H7 (cell line): ENCODE measurements at places on chromosomes 2 and 18. TPM values are rescaled to one million over a fixed set of nuclear protein-coding genes. Genes with fewer than 3 reads are reported as not detected.

GRCh38 chr2:219440388-219441256 lies 6.0 kb downstream of the SPEG start:
- no peak for DNase-seq

DNA sequence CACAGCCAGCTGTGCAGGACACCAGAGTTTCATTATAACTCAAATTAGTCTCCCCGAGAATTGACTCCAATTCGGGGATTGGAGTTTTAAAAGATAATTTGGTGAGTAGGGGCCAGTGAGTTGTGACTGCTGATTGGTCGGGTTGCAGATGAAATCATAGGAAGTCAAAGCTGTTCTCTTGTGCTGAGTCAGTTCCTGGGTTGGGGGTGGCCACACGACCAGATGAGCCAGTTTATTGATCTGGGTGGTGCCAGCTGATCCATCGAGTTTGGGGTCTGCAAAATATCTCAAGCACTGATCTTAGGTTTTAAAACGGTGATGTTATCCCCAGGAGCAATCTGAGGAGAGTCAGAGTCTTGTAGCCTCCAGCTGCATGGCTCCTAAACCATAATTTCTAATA lies 82.7 kb upstream of the SLC66A3 start:
- no peak for DNase-seq

GRCh38 chr18:26386002-26386401 lies 159.8 kb downstream of the TAF4B start:
- DNase-seq = no peak

DNA sequence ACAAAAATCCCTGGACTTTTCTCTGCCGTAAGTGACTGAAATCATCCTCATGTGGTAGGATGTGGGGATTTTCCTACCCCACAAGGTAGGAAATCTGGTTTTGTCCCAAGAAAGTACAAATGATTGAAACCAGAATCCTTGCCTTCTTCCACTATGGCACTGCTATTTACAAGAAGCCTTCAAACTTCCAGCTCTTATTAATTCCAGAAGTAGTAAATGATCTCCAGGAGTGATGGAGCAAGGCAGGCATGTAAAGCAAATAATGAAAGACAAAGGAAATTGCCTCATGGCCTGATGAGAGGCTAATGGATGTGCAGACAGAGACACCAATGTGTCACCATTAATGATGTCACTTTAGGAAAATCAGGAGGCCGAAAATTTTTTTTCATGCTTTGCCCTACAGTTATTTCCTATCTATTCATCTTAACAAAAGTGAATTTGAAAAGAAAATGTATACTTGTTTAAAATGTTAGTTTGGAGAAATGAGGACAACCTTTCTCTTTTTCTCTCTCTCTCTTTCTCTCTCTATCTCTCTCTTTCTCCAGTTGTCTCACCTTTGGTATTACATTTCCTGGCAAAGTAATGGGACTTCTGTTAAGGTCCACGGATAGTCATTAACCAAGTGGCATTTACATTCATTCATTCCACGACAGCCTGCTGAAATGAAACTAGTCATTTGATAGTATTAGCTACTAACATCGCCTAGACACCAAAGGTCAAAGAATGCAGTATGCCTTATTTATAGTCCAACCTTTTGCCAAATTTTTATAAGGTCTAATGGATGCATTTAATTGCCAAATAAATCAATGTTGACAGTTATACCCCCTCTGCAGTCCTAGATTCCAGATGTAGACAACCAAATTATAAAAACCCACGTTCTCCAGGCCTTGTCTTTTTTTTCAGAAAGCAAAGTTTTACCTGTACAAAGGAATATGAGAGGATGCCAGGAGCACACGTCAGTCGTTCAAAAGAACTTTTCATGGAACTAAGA lies 5.0 kb upstream of the EVA1A start:
- no peak for DNase-seq

DNA sequence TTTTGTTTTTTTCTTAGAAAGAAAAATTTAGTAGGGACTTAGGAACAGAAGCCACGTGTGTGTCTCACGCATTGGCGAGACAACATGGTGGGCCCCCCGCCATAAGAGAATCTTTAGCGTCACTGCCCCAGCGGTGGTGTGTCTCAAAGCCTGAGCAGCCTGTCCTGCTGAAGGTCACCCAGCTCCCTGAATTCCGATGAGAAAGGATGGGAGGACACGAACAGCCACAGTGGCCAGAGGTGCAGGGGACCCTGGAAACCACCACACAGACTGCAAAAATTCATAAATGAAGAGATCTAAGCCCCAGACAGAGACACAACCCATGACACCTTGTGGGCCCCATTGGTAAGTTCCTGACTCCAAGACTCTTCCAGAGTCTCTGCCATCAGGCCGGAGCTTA lies 266.1 kb upstream of the RAB6C start:
- no peak for DNase-seq

- DNase-seq = no peak
Observed at GRCh38 chr2:6159606-6160005, 467.4 kb downstream of the SOX11 start.

- DNase-seq = no peak
Observed at GRCh38 chr2:113812204-113812603, 55.8 kb upstream of the SLC35F5 start.

DNA sequence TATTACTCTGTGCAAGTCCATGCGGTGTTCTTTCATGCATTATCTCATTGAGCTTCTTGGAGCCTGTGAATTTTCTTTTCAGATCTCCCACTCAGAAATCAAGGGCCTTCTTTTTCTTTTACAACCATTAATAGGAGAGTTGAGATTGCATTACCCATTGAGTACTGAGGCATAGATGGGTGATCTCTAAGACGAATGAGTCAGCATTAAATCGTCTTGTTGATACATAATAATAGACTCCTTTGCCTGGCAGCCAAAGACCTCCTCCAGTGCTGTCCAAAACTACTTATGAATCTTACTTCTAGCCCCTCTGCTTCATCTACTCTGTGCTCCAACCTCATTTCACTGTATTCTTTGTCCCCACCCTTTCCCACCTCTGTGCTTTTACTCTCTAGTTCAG lies 180.5 kb downstream of the AGPS start:
- DNase-seq = no peak

Gene APOB
- 0.07 and 0.17 TPM in 2 replicates for total RNA-seq

Gene CTLA4
- total RNA-seq = not detected in 2 replicates

Gene MOCOS
- total RNA-seq = 1.7 and 2.4 TPM in 2 replicates

Gene SLC19A3
- total RNA-seq = 1.1 and 1.7 TPM in 2 replicates
